ENCODE measurements at places on chromosomes 1 and 21. TPM values are rescaled to one million over a fixed set of nuclear protein-coding genes. Genes with fewer than 3 reads are reported as not detected.

GRCh38 chr1:51570063-51570710, 46.7 kb upstream of the OSBPL9 start:
- DNase-seq: no peak
- H3K36me3 ChIP-seq: no peaks in the 10 kb centered on the region
- H3K4me1 ChIP-seq: peaks cover 28% of the 10 kb centered on the region
- no peak overlapping the region for H3K27ac ChIP-seq
- H3K27me3 ChIP-seq: no peaks in the 10 kb centered on the region
- no peak overlapping the region for H3K4me3 ChIP-seq

The SPOCD1 gene
- total RNA-seq: not detected

GRCh38 chr1:241939798-241940197, 17.8 kb upstream of the BECN2 start:
- no peaks in the 10 kb centered on the region for H3K4me1 ChIP-seq
- H3K27ac ChIP-seq: no peak overlapping the region
- no peak for DNase-seq
- no peak overlapping the region for H3K4me3 ChIP-seq
- no peaks in the 10 kb centered on the region for H3K36me3 ChIP-seq
- no peaks in the 10 kb centered on the region for H3K27me3 ChIP-seq

- no peaks in the 10 kb centered on the region for H3K27me3 ChIP-seq
- no peaks in the 10 kb centered on the region for H3K4me1 ChIP-seq
- no peak overlapping the region for H3K27ac ChIP-seq
- no peak for DNase-seq
Observed at GRCh38 chr1:247175458-247175857, 3.6 kb upstream of the ZNF124 start.

Measured in CD8-positive, alpha-beta memory T cell (primary cell).